ENCODE measurements at places on chromosomes 1 and 21.

- DNase-seq: no peak
Observed at GRCh38 chr21:45508607-45509565, 33.4 kb downstream of the SLC19A1 start.

DNA sequence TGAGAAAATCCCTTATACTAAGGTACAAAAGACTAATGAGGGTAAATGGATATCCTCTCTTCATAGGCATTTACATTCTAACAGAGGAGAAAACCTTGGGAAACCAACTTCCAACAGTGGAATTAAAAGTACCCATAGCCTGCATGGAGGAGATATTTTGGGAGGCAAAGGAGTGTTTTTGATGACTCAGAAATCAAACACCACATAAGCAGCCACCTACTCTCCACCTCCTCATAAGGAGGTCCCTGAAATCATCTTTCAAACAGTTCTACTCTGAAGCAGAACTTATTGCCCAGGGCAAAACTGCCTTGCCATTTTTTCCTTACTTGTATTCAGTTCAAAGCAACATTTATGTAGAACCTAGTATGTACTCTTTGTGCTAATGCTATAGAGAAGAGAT is 211.3 kb downstream of the KCNH1 start:
- DNase-seq: no peak

DNA sequence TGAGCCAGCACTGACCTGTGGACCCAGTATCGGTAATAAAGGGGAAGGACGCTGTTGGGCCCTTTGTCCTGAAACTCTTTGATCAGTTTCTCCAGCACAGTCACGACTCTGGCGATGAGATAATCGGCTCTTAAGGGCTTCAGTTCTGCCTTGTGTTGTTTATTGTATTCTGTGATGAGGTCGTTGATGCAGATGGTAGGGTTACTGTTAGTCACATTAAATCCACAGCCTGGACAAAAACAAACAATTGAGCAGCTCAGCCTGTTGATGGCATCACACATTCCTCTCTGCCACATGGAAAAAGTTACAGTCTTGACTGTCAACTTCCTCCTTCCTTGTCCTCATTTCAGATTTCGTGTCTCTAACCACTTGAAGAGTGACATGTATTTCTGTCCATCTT is 57.6 kb downstream of the SIM2 start:
- no peak for DNase-seq

DNA sequence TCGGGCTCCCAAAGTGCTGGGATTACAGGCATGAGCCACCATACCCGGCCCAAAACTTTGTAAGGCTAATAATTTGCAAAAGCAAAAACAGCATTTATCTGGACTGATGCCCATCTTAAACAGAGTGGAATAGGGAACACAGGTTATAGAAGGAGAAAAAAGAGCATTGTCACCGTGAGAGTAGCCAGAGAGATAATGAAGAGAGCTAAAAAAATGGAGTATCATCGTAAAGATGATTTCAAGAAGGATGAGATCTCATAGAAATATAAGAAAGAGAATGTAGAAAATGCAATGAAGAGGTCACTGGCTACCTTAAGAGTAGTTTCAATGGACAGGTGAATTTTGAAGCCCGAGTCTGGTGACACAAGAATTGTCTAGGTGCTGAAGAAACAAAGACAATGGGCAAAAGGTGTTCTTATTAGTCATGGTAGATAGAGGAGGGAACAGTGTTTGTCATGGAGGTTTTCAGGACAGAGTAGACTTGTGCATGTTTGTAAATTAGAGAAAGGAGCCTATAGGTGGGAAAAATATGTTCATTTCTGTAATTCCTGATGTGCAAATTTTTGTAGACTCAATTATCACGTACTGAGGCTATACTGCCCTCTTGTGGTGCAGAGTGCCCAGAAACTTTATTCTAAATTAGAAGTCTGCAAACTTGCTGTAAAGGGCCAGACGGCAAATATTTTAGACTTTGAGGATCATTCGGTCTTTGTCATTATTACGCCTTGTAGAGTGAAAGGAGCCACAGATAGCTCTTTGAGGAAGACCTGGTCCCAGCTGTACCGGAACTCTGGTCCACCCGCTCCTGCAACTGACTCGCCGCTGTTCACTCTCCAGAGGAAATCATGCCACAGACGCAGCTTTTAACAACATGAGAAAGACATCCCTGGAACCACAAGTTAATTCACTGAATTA is 8.1 kb upstream of the TMEM183A start:
- peak; percentile 2 for DNase-seq

- DNase-seq: no peak
Observed at GRCh38 chr1:80310703-80311245, 1304.2 kb upstream of the ADGRL4 start.

DNA sequence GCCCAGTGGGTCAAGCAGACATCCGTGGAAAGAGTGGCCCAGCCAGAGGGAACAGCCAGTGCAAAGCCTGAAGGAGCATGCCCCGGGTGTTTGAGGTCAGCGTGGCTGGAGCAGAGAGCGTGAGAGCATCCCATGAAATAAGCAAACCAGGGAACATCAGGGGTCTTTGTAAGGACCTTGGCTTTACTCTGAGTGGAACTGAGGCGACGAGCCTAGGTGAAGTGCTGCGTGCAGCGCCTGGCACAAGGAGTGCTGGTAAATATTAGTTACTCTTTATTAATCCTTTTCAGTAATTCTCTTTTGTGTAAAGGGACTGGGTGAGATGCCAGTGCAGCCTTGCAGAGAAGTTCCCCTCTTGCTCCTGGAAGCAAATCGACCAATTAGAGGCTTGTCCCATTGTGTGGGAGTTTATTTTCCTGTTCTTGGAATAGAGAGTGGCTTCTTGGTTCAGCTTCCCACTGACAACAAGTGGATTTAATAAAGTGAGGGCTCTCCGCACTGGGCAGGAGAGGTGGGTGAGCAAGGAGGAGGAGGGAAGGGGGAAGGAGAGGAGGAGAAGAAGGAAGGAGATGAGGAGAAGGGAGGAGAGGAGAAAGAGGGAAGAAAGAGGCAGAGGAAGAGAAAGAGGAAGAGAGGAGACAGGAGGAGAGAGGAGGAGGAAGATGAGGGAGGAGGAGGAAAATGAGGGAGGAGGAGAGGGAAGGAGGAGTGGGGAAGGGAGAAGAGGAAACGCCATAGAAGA is 37.6 kb upstream of the DISP3 start:
- no peak for DNase-seq

DNA sequence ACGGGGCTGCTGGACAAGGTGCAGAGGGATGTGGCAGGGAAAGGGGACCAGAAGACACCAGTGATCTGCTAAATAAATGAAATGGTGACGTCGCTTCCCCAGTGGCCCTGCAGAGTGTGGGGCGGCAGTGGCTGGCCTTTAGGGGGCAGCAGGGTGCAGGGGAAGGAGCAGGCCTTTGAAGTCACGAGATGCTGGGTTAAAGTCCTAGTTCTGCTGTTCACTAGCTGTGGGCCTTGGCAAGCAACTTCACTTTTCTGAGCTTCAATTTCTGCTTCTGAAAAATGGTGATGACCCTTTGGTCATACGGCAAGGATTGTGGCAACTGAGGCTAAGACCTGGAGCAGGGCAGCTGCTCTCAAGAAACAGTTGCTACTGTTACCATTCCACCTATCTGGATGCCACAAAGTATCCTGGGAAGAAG is 9.2 kb upstream of the GALE start:
- DNase-seq: no peak
